Fibroblast of lung (primary cell): ENCODE measurements at places on chromosomes 7 and 10. TPM values are rescaled to one million over a fixed set of nuclear protein-coding genes. Genes with fewer than 3 reads are reported as not detected.

- DNase-seq, result no peak
These were observed 25.5 kb upstream of the BAG3 start for GRCh38 chr10:119625570-119626280.

GRCh38 chr7:38169847-38170246 is 8.2 kb upstream of the STARD3NL start:
- DNase-seq, result peak; percentile 98

DNA sequence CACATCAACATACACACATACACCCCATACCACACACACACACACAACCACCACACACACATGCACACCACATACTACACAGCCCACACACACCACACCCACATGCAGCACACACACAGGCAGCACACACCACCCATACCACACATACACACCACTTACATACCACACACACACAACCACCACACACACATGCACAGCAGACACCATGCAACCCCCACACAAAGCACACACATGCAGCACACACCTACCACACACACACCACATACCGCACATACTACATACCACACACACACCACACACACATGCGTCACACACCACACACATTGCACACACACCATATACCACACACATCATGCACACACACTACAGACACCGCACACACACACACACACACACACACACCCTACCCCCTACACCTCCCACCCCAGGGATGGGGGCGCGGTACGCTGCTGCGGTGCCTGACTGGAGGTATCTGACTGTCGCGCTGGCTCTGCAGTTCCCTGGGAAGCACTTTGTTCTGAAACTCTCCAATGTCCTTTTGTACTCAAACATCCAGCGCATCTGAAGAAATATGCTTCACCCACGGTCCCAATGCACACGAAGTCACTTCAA is 5.4 kb upstream of the TRPV6 start:
- no peak for DNase-seq

TYSND1 gene
- 2.4 and 2.6 TPM in 2 replicates for polyA plus RNA-seq

NUTM2B gene
- polyA plus RNA-seq, result 0.15 and 0.33 TPM in 2 replicates

ABCB4 gene
- polyA plus RNA-seq, result 0.03 and 0.16 TPM in 2 replicates

GRCh38 chr10:118045837-118046394 is 825 bp downstream of the RAB11FIP2 start:
- peak; percentile 45 for DNase-seq

DNA sequence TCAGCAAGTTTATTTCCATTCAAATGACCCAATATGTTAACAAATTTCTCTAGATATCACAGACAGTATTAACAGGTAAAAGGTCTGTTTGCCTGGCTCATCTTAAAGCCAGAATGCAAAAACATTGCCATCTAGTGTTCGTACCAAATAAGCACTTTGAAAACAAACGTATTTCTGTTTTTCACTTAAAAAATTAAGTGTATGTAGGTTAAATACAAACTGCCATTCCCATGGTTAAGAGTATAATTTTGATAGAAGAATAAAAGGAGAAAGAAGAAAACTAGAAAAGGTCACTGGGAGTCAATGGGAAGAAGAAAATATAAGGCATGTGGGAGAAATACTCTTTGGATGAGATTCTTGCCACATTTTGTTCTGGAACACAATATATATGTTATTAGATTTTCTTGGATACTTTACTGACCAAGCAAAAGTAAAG is 51.0 kb downstream of the ORC5 start:
- DNase-seq, result peak; percentile 32

DNA sequence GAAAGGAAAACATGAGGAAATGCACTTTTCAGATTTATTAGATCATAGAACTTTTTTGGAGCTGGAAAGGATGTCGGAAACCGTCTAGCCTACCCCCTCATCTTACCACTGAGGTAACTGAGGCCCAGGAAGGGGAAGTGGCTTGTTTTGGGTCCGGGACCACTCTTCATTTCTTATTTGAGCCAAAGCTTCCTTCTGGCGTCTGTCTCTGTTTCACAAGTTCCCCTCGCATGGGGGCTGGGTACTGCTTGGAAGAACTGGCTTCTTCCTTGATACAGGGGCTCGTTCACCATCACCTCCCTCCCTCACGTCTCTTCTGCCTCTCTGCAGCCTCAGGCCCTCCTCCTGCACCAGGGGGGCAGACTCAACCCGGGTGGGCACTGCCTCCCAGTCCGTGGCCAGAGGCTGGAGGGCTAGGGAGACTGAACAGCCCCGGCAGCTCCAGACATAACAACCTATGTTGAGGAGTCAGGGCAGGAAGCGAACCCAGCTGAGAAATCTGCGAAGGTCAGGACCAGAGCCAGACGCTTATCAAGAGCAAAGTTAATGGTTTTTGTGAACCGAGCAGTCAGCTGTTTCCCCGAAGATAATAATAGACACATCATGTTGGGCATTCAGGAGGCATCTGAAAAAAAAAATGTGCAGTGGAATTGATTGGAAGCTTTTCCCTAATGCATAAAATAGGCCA is 12.9 kb downstream of the HTRA1 start:
- DNase-seq, result peak; percentile 56

GRCh38 chr7:36598054-36598674 is 126.1 kb downstream of the AOAH start:
- DNase-seq, result peak; percentile 16

LBX1 gene
- 0.01 TPM in 1 of 2 replicates, not detected in the other for polyA plus RNA-seq

NUTM2A gene
- 0.06 and 0.17 TPM in 2 replicates for polyA plus RNA-seq

- peak; percentile 37 for DNase-seq
These were observed 182.9 kb downstream of the PFKFB3 start for GRCh38 chr10:6385665-6386064.

DNA sequence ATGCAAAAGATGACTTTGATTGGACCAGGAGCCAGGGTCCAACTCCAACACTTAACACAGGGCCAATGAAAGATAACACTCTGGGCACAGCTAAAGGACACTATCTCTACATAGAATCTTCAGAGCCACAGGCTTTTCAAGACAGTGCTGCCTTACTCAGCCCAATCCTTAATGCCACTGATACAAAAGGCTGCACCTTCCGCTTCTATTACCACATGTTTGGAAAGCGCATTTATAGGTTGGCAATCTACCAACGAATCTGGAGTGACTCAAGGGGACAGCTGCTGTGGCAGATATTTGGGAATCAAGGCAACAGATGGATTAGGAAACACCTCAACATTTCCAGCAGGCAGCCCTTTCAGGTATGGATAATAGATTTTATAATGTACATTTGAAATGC is 160.7 kb downstream of the MALRD1 start:
- DNase-seq, result no peak

- no peak for DNase-seq
These were observed 466.1 kb upstream of the NRP1 start for GRCh38 chr10:33800545-33800944.

DNA sequence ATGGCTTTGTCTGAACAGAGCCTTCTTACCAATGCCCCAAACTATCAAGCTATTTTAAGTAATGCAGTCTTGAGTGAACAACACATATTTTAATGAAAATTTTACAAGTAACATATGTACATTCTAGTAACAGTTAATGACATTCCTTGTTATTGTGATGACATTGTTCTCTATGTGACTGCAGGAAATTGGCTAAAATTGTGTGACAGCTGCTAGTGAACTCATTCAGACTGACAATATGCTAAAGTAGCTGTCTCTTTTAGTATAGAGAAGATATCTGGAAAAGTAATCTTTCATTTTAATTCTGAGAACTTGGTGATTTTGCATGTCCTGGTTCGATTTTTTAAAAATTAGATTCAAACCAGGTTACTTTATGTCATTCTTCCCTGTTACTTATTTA is 259.8 kb upstream of the MAGI2 start:
- DNase-seq, result no peak

GRCh38 chr7:2224934-2225333 is 7.8 kb downstream of the MAD1L1 start:
- DNase-seq, result no peak

DNA sequence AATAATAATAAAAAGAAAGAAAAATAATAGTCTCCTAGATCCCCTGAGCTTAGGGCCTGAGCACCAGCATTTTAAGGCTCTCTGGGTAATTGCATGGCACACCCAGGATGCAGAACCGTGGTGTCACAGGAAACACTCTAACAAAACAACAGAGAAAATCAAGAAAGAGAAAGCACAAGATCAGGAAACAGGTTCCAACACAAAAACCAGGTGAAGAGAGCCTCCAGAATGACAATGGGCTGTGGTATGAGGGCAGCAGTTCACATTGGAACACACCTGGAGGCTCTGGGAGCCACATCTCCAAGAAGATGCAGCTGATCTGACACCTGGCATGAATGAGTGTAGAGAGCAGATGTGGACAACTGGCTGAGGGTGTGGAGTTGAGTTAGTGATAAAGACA is 7.1 kb downstream of the MMRN2 start:
- DNase-seq, result no peak

SYCE1 gene
- 0.30 and 0.41 TPM in 2 replicates for polyA plus RNA-seq

DNA sequence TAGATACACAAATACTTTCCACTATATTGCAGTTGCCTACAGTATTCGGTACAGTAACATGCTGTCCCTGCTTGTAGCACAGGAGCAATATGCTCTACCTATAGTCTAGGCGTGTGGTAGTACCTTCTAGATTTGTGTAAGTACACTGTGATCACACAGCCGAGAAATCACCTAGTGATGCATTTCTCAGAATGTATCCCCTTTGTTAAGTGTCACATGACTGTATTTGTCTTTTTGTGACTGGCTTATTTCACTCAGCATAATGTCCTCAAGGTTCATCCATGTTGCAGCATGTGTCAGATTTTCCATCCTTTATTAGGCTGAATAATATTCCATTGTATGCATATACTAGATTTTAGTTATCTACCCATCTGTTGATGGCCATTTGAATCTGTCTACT is 61.9 kb downstream of the BTRC start:
- no peak for DNase-seq

- DNase-seq, result no peak
These were observed 77.5 kb downstream of the ARID5B start for GRCh38 chr10:61978965-61979364.

GRCh38 chr10:47253030-47253637 is 46.9 kb upstream of the GDF10 start:
- no peak for DNase-seq

- DNase-seq, result no peak
These were observed 378.2 kb upstream of the PRKCQ start for GRCh38 chr10:6958254-6958653.

SPDYE1 gene
- polyA plus RNA-seq, result not detected in 2 replicates

DNA sequence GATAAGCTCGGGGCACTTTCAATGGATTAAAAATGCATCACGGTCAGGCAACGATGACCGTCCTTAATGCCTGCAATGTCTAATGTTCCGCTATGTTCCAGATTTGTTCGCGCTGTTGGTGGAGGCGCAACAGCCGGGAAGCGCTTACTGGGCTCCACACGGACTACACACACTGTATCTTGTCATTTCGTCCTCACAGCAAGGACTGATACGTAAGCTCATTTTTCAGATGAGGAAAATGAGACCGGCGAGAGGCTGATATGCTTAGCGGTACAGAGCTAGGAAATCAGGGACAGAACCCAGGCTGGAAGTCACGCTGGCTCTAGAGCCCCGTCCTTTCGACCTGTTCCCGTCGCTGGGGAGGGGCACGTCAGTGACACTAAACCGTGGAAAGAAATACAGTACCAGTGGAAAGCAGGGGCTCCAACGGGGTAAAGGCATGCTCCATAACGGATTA is 670 bp downstream of the TPK1 start:
- peak; percentile 57 for DNase-seq

DNA sequence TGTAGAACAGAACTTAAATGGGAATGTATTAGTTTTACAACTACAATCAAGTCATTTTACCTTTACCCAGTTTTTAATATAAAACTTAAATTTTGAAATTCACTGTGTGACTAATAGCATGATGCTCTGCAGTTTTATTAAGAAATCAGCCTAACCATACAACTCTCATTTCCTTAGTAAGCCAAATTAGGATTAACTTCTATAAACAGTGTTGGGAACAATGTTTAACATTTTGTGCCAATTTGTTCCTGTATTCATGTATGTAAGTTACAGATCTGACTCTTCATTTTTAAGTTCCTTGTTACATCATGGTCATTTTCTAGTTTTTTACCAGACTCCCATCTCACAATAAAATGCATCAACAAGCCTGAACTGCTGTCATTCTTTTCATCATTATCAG is 209.8 kb downstream of the ZEB1 start:
- DNase-seq, result no peak

FOXP2 gene
- polyA plus RNA-seq, result 2.8 and 5.4 TPM in 2 replicates

DNA sequence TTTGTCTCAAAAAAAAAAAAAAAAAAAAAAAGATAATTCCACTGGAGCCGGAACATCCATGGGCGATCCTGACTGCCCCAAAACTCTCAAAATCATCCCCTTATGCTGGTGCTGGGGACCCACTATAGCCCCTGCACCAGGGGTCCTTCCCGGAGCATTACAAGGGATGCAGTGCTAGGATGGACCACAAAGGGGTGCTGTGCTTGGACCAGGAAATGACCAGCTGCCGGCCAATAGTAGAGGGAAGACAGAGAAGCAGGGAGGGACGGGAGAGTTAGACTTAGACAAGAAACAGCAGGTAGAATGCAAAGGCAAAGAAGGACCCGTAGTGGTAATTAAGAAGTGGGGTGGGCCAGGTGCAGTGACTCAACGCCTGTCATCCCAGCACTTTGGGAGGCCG is 40.5 kb downstream of the RCC1L start:
- DNase-seq, result no peak

DNA sequence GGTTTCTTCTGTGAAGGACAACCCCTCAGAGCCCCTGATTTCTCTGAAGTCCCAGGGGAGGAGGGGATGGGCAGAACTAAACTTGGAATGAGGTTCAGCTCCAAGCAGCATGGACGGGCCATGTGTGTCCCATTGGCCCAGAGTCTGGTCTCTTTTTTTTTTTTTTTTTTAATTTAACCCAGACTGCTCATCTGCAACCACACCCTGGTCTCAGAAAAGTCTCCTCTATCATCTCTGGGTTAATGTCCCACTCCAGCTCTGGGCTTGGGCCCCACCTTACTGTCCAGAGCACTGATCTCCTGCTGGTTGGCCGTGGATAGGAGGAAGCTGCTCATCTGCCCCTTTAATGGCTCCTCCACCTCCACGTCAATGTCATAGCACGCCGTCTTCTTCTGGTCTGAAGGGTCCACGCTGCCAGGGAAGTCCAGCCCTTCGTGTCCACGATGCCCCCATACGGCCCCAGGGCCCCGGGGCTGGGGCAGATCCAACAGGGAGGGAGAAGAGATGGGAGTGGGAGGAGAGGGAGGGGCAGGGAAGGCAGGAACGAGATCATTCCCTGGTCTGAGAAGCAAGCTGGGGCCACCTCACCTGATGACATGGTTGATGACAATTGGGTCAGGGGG is 7.7 kb downstream of the CHPF2 start:
- DNase-seq, result no peak

PUS7 gene
- polyA plus RNA-seq, result 14.6 and 16.0 TPM in 2 replicates

- DNase-seq, result no peak
These were observed 69.5 kb downstream of the ADAM22 start for GRCh38 chr7:88003581-88003980.

IL15RA gene
- polyA plus RNA-seq, result 5.9 and 8.4 TPM in 2 replicates

DNA sequence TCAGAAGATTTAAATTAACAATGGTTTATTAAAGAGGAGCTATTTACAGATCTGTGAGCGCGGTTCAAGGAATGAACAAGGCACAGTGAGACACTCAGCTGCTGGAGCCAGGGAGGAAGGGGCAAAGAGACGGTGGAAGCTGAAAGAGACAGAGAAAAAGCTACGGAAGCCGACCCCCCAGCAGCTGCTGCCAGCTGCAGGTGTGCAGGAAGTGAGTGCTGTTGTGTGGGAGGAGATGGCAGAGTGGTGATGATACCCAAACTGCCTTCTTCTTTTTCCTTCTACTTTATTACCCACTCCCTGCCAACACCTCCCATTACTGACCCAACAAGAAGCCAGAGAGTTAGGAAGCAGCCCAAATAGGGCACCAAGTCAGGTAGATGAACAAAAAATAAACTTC is 41.9 kb upstream of the MBL2 start:
- DNase-seq, result no peak

GRCh38 chr10:62016623-62017490 is 115.4 kb downstream of the ARID5B start:
- peak; percentile 69 for DNase-seq

GRCh38 chr10:128908099-128908498 is 558.9 kb upstream of the MGMT start:
- DNase-seq, result no peak
